ENCODE measurements at places on chromosomes 16 and 17.

DNA sequence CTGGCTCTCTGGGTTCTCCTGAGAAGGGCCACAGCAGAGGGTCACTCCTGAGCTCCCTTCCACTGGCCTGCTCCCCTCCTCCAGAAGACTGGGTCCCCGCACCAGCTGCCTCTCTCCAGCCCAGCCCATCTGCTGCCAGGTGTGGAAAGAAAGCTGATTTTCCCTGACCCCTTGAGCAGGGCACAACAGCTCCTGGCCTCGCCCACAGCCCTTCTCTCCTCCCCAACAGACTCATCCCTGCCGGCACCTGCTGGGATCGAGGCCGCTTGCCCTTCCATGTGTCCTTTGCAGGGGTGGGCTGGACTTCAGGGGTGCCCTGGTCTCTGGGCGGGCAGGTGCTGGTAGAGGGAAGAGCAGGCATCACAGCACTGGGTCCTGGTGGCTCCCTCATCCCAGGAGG is 4.8 kb upstream of the SMIM5 start:
- DNase-seq, result no peak

GRCh38 chr17:45441526-45442310 is 9.0 kb upstream of the ARHGAP27 start:
- no peak for DNase-seq

DNA sequence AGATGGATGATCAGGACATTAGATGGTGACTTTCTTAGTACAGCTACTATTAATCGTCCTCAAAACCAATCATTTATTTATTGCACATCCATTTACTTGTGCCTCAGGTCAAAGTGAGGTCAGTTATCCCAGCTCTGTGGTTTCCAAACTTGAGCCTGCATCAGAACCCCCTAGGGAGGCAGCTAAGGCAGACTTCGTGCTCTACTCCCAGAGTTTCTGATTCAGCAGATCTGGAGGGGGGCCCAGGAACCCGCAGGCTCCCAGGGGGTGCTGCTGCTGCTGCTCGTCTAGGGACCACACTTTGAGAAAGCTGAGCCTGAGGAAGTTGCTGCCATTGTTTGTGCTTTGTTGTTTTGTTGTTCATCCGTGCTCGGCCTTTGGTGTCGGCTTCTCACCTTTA is 44.0 kb upstream of the CLEC18B start:
- no peak for DNase-seq

DNA sequence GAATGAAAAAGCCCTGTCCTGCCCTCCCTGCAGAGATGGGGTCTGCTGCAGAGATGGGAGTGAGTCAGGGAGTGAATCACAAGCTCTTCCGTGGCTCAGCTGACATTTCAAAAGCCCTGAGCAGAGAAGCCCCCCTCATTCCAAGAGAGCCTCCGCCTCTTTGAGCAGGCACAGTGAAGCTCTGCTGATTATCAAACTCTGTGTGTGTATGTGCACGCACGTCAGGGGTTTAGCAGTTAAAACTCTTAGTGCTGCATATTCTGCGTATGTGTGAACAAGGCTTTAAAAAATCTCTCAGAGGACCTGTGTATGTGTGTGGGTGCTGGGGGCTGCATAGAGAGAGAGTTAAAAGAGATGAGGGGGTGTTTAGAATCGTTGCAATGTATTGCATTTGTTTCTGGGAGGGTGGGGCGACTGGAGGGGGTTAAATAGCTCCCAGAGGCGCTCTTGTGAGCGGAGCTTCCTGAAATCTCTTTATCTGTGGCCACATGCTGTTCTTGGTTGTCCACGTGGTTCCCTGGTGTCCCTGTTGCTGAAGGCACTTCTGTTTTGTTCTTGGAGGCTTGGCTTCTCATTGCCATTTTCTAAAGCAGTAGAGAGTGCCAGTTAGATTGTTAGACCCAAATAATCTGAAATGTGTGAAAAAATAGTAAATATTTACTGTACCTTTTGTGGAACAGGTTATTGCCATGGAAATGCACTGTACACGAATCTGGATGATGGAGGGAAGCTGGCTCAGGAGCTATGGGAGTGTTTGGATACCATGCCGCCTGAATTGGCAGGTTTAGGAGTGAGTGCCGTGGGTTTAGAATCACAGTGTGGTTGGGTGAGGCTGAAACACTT is 116.6 kb downstream of the PRKCB start:
- no peak for DNase-seq

DNA sequence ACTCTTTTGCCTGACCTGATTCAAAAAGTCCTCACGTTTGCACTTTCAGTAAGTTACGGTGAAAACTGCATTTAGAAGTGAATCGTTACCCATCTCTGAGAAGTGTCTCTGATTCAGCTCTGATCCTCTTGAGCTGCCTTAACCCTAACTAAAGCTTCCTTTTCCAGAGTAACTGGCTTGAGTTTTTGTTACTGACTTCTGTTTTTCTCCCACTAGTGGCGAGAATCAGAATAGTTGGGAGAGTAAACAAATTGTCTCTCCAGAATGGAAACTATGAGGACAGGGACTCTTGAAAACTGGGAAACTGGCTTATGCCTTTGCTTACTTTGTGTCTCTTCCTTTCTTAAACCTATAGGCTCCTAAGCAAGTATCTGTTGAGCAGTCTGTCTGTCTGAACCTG is 31.3 kb upstream of the KPNB1 start:
- DNase-seq, result no peak

DNA sequence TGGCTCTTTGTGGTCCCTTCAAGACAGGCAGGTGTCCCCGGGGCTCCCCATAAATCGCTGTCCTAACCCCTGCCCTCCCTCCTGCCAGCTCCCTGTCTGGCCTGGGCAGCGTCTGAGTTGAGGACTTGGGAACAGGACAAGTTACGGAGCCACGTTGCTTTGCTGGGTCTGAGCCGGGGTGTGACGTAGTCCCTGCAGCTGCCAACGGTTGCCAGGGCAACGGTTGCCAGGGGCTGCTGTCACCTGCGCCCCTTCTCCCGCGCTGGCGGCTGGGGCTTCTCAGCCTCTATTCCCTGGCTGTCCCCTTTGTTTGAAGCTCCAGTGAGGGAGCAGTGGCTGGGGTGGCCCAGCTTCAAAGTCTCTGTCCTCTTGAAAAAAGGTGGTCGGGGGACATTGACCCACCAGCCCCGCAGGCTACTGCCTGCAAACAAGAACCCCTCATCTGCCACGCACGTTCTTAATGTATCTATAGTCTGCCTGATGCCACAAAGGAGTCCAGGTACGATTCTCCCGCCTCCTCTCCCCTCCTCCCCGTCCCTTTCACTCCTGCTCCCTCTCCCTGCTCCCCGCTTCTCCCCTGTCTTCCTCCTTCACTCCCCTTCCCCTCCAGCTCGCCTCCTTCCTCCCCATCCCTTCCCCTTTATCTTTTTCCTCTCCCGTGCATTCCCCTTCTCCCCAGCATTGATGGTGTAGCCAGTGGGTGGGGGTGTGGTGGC is 10.9 kb downstream of the ADGRG1 start:
- DNase-seq, result no peak

GRCh38 chr17:50207792-50208567 is 6.5 kb upstream of the COL1A1 start:
- DNase-seq, result no peak

DNA sequence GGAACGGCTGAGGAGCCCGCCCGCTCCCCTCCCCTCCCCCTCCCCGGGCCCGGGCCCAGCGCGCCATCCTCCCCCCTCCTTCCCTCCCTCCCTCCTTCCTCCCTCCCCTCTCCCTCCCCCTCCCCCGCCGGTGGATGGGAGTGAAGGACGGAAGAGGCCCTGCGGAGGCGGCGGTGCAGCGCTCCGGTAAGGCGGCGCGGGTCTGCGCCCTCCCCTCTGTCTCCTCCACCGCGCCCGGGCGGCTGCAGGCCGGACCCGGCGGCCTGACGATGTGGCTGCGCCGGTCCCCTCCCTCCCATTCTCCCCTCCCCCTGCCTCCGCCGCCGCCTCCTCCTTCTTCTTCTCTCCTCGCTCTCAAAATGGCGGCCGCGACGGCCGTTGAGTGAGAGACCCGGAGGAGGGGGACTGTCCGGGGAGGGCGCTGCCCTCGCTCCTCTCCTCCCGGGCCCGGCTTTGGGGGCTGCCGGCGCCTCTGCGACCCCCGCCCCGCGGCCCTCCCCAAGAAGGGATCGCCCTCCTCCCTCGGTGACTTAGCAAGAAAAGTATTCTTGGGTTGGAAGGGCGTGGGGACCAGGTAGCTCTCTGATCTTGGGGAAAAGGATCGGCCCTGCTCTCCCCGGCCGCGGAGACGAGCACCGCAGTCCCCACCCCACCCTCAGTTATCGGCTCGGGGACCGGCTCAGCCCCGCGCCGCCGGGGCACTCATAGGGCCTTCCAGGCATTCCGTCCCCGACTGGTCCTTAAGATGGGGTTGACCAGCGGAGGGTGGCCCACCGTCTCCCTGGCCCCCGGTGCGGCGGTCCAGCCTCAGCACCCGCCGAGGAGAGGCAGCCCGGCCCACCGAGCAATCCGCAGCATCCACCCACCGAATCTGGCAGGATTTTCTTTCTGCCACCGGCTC is 617 bp downstream of the PAFAH1B1 start:
- no peak for DNase-seq

DNA sequence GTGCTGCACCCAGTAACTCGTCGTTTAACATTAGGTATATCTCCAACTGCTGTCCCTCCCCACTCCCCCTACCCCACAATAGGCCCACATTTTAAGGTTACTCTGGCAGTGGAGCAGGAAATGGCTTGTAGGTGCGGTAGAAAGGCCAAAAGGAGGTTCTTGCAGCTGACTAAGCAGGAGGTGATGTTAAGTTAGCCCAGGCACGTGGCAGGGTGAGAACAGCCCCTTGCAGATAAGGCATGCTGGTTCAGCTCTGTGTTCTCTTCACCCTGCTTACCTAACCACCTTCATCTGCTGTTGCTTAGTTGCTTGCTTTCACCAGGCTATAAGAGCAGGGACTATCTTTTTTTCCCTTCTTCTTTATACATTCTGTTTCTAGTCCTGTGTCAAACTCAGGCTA is 1082.8 kb upstream of the RBFOX1 start:
- DNase-seq, result no peak

GRCh38 chr17:49046912-49047311 is 49.7 kb downstream of the IGF2BP1 start:
- no peak for DNase-seq

- no peak for DNase-seq
Observed at GRCh38 chr17:1711804-1712203, 1.6 kb upstream of the TLCD2 start.

- no peak for DNase-seq
Observed at GRCh38 chr17:70317421-70317820, 148.1 kb downstream of the KCNJ2 start.

DNA sequence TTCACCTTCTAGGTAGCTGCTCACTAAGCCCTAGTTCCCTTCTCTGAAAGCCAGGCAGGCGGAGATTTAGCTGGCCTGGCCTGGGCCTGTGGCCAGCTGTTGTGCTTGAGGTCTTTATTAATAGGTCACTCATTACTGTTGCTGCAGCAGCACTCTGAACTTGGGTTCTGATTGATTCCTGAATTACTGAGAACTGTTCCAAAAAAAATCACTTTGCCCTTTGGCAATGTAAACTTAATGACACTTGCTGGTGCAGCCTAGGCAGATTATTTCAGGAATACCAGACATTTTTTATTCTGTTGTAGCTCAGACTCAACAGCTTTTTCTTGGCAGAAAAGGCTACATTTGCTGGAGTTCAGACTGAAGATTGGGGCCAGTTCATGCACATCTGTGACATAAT is 2.7 kb downstream of the TOM1L1 start:
- DNase-seq, result no peak

- DNase-seq, result no peak
Observed at GRCh38 chr17:60103957-60104356, 25.2 kb upstream of the HEATR6 start.
